Stimulated activated CD8-positive, alpha-beta memory T cell treated with anti-CD3 and anti-CD28 coated beads, Interleukin-15, amount 100 ng/mL, for 1 hour (primary cell): ENCODE measurements at places on chromosomes 7 and 10.
A peak's percentile ranks its signal among the peaks of the same experiment; 100 is the strongest.

GRCh38 chr10:62690703-62691102, 113.8 kb upstream of the ADO start:
- DNase-seq, result no peak

GRCh38 chr10:46298477-46299285, 11.9 kb downstream of the ANTXRL start:
- no peak for DNase-seq

DNA sequence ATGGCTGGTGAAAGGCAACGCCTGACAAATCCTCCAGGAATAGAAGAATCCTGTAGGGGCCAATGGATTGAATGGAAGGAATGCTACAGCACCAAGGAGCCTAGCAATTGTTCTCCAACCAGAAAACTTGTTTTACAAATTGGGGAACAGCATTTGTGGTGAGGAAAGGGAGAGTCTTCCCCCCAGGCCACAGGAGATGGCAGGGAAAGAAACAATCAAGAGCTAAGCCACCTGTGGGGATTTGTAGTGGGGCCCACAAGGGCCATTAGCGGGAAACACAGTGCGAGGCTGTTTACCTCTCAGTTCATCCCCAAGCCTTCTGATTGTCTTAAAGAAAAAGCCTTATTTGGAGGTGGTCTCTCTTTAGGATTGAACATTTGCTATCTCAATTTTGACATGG, 48.5 kb upstream of the KCNMA1 start:
- no peak for DNase-seq

- no peak for DNase-seq
Measured at GRCh38 chr10:133186416-133187090, 26.5 kb downstream of the KNDC1 start.

DNA sequence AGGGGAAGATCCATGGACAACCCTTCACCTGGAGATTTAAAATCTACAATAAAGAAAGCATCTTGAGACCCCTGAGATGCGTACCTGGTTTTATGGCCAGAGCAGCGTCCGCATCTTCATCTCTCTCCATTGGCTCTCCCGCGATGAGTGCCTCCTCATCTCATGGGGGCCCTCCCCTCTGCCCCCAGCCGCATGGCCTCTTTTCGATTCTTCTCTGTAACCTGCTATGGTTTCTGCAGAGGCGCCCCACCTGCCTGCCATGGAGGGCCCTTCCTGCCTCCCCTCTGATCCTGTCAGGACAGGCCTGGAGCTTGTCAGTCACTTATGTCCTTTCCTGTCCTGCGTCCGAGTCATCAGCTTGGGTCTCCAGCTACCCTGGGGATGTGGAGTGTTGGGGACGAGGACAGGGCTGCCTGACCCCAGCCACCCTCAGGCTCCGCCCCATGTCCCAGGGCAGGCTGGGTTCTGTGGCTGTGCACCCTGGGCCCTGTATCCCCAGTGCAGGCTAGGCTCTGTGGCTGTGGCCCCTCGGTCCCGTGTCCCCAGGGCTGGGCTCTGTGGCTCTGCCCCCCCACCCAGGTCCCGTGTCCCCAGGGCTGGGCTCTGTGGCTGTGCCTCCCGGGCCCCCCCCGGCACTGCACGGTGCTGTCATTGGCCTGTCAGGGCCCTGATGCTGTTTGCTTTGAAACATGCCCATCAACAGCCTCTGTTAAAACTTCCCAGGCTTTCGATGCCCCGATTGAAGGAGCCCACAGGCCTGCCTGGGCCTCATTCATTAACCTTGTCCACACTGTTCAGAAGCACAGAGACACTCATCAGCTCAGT, 99.8 kb downstream of the WDR37 start:
- no peak for DNase-seq

- no peak for DNase-seq
Measured at GRCh38 chr10:48802611-48803071, 118.0 kb downstream of the WDFY4 start.

DNA sequence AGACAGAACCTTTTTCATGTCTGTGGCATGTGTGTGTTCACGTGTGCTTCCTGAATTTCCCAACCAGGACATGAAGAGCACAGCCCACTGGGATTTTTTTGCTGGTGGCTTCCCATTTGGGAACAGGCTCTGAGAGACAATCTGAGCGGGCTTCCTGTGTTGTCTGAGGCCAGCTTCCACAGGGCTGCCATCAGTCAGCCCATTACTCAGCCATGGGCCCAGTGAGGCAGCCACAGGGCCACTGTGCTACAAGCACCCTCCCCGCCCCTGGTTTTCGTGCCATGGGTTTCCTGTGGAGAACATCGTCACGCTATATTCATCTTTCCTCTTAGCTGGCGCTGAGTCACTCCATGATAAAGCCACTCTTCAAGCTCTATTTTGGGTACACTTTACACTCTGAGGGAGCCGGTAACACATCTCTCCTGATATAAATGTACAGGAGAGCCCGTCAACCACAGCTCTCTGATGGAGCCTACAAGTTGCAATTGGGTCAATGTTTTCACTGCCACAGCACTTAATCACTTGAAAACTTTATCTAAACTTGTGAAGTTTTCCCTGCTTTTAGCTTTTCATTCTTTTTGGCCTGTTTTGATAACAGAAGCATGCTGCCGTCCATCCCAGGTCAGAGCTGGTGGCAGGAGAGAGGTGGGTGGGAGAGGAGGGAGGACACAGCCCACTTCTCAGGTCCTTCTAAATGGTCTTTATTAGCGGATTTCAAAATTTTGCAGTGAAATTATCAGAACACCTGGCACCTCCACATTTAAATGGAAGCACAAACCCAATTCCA, 96.9 kb downstream of the HIPK2 start:
- DNase-seq, result peak; percentile 14

DNA sequence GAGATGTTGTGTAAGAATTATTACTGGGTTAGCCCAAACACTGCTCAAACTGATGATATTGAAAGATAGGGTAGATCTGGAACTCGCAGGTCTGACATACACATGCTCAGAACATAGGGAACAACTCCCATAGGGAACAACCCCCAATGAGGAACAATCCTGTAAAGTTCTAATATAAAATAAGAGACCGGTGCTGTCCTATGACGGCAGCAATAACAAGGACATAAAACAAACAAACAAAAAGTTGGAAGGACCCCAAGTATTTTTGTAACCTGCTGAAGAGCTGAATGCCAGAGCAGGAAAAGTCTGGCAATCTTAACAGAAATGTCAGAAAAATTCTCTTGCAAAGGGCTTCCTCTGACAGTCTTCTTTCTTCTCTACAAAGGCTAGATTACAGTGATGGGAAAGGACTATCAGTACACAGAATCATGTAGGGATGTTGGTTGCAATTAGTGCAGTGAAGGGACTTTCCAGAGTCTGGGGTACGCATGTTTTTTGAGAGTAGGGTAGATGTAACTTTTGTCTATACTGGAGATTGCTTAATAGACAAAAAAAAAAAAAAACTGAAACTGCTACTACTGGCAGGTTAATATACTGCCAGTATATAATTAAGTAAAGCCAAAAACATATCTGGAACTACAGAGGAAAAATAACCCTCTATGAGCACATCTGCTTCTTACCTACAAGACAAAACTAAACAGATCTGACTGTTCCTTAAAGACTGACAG, 35.5 kb downstream of the IDE start:
- no peak for DNase-seq

DNA sequence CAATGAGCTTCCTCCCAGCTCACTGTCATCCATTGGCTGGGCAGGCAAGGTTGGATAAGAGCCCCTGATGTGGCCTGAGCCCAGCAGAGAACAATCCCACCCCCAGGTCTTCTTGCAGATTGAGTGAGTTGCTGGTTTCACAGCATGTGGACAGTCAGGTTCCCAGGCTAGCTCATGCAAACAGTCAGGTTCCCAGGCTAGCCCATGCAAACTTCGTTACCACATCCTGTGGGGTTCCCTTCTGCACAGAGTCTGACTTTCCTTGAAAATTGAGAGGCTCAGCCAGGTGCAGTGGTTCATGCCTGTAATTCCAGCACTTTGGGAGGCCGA, 67.1 kb downstream of the TMEM130 start:
- DNase-seq, result no peak

GRCh38 chr10:86727470-86727869, 28.9 kb upstream of the BMPR1A start:
- no peak for DNase-seq

GRCh38 chr10:5491477-5491876, 7.9 kb downstream of the CALML5 start:
- no peak for DNase-seq

DNA sequence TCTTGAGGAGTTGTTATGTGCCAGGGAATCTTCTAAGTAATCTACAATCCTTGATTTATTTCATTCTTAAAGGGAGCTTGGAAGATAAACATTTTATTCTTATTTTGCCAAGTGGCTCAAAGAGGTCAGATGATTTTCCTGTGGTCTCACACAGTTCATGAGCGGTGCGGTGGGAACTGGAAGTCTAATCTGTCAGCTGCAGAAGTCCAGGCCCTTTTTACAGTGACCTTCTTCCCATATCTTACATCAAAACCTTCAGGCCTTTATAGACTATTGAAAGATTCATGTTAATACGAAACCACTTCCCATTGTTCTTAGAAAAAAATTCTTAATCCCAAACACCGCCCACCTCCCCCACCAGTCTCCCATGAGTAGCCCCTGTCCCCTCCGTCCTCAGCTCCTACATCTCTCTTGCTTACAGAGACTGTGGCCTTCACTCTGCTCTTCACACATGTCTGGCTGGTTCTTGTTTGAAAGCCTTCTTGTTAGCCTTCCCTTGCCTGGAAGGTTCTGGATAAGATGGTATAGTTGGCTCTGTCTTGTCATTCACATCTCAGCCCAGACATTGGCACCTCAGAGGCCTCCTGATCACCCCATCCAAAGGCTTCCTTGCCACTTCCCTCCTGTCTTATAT, 61.5 kb downstream of the ITGA8 start:
- DNase-seq, result no peak

GRCh38 chr7:109646124-109646523, 1076.5 kb downstream of the DNAJB9 start:
- no peak for DNase-seq

DNA sequence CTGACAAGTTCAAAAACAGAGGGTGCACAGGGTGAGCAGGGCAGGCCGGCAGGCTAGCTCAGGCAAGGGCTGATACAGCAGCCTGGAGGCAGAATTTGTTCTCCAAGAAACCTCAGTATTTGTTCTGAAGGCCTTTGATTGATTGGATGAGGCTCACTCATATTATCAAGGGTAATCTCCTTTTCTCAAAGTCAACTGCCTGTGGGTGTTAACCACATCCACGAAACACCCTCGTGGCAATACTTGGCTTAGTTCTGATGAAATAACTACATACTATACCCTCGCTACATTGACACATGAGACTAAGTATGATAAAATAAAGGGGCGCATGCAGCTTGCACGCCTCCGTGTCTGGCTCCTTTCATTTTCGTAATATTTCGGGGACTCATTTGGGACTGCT, 4.4 kb upstream of the PPP2R2D start:
- DNase-seq, result peak; percentile 21

- peak; percentile 49 for DNase-seq
Measured at GRCh38 chr7:3042861-3043489, 692 bp downstream of the CARD11 start.

DNA sequence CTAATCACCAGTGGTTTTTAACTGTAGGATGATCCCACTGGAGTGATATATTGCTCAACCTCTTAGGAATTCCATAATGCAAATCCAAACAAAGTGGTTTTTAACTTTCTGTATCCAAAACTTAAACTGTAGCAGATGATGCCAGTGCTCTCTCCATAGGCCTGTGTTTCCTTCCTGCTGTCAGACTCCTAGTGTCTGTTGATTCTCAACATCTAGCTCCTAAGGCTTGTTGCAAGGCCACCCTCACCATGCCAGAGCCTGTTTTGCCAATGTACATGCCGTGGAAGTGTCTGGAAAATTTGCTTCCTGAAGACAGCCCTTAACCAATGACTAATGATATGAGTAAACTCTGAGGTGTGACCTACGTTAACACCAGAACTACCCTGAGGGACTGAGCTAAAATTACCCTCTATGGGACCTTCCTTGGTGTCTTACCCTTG, 39.3 kb downstream of the C1GALT1 start:
- no peak for DNase-seq

DNA sequence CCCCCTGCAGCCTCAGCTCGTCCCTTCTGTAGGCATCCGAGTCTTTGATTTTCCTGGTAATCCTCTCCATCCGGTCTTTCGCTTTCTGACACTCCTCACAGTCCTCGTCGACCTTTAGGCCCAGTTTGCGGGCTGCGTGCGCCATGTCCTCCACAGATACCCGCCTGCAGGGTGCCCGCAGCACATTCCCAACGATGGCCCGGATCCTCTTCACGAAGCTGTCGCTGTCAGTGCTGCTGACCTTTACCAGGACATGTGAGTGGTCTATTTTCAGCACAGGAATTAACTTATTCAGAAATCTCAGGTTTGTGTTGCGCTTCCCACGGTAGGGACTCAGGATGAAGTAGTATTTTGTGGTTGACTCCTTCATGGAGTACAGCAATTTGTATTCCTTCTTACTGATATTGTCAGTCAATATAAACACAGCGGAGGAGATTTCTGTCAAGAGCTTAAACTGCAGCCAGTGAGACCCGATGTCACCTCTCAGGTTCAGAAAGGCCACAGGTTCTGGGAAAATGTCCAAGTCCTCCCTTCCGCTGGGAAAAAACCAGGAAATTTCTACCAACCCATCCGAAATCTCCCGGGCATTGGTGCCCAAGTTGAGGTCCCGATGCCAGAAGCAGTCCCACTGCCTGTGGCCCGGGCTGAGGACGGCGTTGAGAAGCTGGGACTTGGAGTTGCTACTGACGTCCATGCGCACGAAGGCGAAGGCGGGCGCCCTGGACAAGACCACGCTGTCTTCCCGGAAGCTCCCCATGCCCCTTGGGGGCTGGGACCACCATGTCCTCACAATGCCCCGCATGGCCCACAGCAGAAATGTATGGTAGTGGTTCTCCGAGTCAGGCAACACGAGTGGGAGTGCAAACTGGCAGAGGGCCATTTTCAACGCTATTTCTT, 8.9 kb upstream of the MRPS24 start:
- no peak for DNase-seq

GRCh38 chr7:128781851-128782250, 6.3 kb upstream of the OPN1SW start:
- DNase-seq, result no peak

- DNase-seq, result no peak
Measured at GRCh38 chr10:117294039-117294645, 53.2 kb downstream of the SLC18A2 start.
